Neuronal stem cell (in vitro differentiated cells): ENCODE measurements at places on chromosomes 1 and 21.

DNA sequence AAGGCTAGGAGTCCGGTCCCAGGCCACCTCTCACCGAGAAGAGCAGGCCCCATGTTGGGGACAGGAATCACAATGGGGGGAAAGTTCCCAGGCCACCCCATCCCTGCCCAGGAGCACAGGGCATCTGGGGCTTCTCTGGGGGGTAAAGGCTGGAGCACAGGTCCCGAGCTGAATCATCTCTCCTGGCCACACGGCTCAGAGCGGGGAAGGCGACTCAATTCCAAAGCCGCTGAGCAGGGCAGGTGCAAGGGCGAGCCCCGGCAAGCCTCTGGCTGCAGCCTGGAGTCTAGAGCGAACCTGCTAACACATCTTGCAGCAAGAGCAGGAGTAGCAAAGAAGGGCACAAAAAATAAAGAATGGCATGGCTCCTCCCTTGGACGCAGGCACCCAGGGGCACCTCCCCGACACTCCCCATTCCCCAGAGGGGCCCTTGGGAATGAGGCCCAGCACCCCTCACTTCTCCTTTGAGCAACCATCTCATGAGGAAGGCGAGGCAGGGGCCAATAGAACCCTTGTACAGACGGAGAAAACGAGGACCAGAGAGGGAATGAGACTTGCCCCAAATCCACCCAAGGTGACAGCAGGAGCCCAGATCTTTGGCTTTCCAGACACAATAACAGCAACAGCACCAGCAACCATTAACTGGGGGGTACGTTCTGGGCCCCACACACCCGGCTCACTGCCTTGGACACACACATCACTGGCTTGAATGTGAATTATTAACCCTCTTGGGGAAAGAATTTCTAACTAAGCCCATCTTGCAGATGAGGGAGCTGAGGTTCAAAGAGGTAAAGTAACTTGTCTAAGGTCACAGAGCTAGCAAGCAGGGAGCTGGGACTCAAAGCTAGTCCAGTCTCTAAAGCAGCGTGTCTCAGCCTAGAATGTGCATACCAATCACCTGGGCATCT lies 20.7 kb upstream of the ALDH4A1 start:
- no peak for DNase-seq

- no peak for DNase-seq
Observed at GRCh38 chr1:85090225-85090624, 41.9 kb upstream of the MCOLN3 start.

GRCh38 chr1:103497404-103497803 lies 28.1 kb upstream of the RNPC3 start:
- DNase-seq = no peak

DNA sequence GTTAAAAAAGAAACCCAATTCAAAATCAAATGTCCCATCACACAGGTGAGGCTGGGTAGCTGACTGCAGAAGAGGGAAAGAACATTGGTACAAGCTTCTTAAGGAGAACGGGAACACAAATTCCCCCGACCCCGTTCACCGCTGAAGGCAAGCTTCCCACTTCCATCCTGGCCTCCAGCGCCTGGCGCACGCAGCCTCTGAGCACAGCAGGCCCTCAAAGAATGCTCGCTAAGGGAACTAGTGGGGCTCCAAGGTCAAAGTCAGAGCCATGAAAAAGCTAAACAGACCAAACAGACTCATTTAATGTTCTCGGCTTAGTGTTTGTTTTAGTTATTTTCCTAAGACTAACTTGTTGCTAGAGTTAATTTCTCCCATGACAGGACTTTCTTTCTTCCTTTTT lies 63.7 kb downstream of the SIM2 start:
- no peak for DNase-seq

- no peak for DNase-seq
Observed at GRCh38 chr1:41448821-41449220, 35.7 kb downstream of the EDN2 start.
